AG08395 (cell line): ENCODE measurements at places on chromosomes 11 and 22.
A peak's percentile ranks its signal among the peaks of the same experiment; 100 is the strongest.

GRCh38 chr11:102293873-102294601 is 23.2 kb upstream of the BIRC3 start:
- peak; percentile 55 for DNase-seq

GRCh38 chr11:12291766-12292165 is 85.6 kb upstream of the PARVA start:
- no peak for DNase-seq

- DNase-seq: no peak
Measured at GRCh38 chr11:115112754-115113153, 391.5 kb downstream of the CADM1 start.

GRCh38 chr22:37777122-37777687 is 30.5 kb upstream of the GCAT start:
- DNase-seq: peak; percentile 85

GRCh38 chr11:45859661-45860140 is 12.4 kb downstream of the CRY2 start:
- peak; percentile 98 for DNase-seq

DNA sequence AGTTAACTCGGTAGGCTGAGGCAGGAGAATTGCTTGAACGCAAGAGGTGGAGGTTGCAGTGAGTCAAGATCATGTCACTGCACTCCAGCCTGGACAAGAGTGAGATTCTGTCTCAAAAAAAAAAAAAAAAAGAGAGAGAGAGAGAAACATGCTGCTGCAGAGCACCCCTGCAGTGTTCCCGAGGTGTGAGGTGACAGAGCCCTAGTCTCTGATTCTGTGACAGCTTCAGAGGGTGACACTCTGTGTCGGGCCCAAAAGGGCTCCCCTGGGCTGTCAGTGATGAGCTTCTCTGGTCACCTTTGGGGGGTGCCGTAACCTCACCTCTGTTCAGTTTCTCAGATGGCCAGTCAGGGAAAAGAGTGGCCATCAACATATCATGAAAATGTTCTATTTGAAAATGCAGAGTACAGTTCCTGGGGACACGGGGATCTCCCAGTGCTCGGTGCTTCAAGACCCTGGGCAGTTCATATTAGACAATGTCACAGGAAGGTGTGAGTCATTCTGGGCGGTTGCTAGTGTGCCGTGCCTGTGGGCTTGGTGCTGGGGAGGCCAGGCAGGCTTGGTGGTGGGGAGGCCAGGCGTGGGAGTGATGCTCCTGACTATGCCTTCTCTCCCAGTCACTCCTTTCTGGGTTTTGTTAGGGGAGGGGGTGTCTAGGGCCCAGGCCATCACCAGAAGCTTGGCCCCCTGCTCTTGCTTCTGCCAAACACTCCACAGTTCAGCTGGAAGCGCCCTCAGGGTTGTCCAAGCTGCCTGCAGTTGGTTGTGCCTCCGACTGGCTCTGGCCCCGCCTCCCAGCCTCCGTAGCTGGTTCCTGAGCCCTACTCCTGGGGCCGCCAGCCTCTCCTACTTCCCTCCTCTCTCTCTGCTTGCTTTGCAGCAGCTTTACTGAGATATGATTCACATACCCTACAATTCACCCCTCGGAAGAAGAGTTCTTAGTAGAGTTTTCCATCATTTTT is 52.5 kb upstream of the CLDN5 start:
- peak; percentile 61 for DNase-seq
